ENCODE measurements at places on chromosomes 3 and 15. TPM values are rescaled to one million over a fixed set of nuclear protein-coding genes. Genes with fewer than 3 reads are reported as not detected.

The RSL24D1 gene
- total RNA-seq = 52.9 TPM

The SCG3 gene
- not detected for total RNA-seq

The ITIH1 gene
- total RNA-seq = not detected

The CELSR3 gene
- 0.39 TPM for total RNA-seq

The GPR15 gene
- 0.24 TPM for total RNA-seq

The MME gene
- 16.5 TPM for total RNA-seq

Measured in left cardiac atrium (tissue), 4 donors.